ENCODE measurements at places on chromosomes 6 and 20. TPM values are rescaled to one million over a fixed set of nuclear protein-coding genes. Genes with fewer than 3 reads are reported as not detected.

- no peak for DNase-seq
- H3K4me3 ChIP-seq = no peak overlapping the region
- H3K27ac ChIP-seq = no peak overlapping the region
- no peaks in the 10 kb centered on the region for H3K27me3 ChIP-seq
- no peaks in the 10 kb centered on the region for H3K4me1 ChIP-seq
- H3K36me3 ChIP-seq = no peaks in the 10 kb centered on the region
Measured at GRCh38 chr6:19613678-19614077, 223.5 kb upstream of the ID4 start.

- no peak overlapping the region for H3K4me3 ChIP-seq
- no peaks in the 10 kb centered on the region for H3K36me3 ChIP-seq
- peaks cover 3% of the 10 kb centered on the region for H3K4me1 ChIP-seq
- H3K27ac ChIP-seq = peak overlapping the region; percentile 24
- DNase-seq = no peak
Measured at GRCh38 chr20:39800111-39800510, 838.0 kb downstream of the DHX35 start.

GRCh38 chr6:169406804-169407203 is 153.2 kb upstream of the THBS2 start:
- H3K27ac ChIP-seq = no peak overlapping the region
- H3K4me1 ChIP-seq = no peaks in the 10 kb centered on the region
- no peaks in the 10 kb centered on the region for H3K27me3 ChIP-seq
- H3K36me3 ChIP-seq = no peaks in the 10 kb centered on the region
- no peak for DNase-seq

GRCh38 chr6:124389127-124389526 is 573.1 kb upstream of the RNF217 start:
- no peak overlapping the region for H3K27ac ChIP-seq
- no peaks in the 10 kb centered on the region for H3K27me3 ChIP-seq
- H3K4me1 ChIP-seq = no peaks in the 10 kb centered on the region
- H3K36me3 ChIP-seq = no peaks in the 10 kb centered on the region
- DNase-seq = no peak

DNA sequence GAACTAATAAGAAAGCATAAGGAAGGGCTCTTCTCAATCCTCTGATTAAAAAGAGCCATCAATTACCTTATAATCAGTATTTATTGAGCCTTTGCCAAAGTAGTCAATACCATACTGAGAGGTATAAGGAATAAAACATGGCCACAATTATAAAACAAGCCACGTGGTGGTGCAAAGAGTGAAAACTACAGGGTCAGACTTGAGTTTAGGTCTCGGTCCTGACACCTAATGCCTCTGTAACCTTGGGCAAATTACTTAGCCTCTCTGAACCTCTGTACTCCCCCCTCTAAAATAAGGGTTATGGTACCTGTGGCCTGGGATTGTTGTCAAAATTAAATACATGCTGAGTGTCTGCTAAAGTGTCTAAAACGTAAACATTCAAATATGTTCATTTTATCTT is 11.8 kb downstream of the TRIM10 start:
- no peak overlapping the region for H3K4me3 ChIP-seq
- no peak overlapping the region for H3K27ac ChIP-seq
- H3K4me1 ChIP-seq = peaks cover 3% of the 10 kb centered on the region
- no peak for DNase-seq
- H3K27me3 ChIP-seq = peaks cover 6% of the 10 kb centered on the region

- H3K27ac ChIP-seq = peak overlapping the region; percentile 90
- H3K4me3 ChIP-seq = peak overlapping the region; percentile 85
- DNase-seq = no peak
- no peaks in the 10 kb centered on the region for H3K27me3 ChIP-seq
- H3K4me1 ChIP-seq = peaks cover 40% of the 10 kb centered on the region
- no peaks in the 10 kb centered on the region for H3K36me3 ChIP-seq
Measured at GRCh38 chr6:33323623-33323948, 6.0 kb upstream of the ZBTB22 start.

DNA sequence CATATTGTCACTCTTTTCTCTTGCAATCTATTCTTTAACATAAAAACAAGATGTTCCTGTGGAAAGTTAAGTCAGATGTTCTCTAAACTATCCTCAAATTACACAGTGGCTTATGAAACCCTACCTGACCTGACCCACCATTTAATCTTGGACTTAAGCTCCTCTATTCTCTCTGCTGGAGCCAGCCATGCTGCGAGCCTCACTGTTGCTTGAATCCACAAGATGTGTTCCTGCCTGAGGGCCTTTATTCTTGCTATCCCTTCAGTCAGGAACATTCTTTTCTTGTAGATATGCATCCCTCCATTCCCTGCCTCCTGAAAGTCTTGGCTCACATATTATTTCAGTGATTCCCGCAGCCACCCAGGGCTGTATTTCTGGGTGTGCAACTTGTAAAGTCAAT is 283.2 kb downstream of the EPHA7 start:
- H3K27me3 ChIP-seq = no peaks in the 10 kb centered on the region
- no peaks in the 10 kb centered on the region for H3K4me1 ChIP-seq
- no peak overlapping the region for H3K27ac ChIP-seq
- H3K36me3 ChIP-seq = no peaks in the 10 kb centered on the region

DNA sequence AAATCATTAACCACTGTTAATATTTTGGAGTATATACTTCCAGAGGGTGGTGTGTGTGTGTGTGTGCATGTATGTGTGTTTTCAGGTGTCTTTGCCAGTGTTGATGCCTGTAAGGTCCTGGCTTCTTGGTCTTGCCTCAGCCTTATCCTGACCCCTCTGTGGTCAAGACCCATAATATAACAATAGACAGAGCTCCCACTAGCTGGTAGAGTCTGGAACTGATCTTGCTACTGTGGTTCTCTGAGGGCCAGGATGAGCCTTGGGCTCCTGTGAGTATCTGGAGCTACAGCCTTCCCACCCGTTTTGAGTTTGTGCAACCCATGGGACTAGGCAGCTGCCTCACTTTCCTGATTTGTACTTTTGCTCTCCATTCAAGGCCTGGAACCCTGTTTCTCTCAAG is 191.0 kb downstream of the IBTK start:
- no peaks in the 10 kb centered on the region for H3K27me3 ChIP-seq
- DNase-seq = no peak
- no peak overlapping the region for H3K4me3 ChIP-seq
- no peaks in the 10 kb centered on the region for H3K4me1 ChIP-seq

DNA sequence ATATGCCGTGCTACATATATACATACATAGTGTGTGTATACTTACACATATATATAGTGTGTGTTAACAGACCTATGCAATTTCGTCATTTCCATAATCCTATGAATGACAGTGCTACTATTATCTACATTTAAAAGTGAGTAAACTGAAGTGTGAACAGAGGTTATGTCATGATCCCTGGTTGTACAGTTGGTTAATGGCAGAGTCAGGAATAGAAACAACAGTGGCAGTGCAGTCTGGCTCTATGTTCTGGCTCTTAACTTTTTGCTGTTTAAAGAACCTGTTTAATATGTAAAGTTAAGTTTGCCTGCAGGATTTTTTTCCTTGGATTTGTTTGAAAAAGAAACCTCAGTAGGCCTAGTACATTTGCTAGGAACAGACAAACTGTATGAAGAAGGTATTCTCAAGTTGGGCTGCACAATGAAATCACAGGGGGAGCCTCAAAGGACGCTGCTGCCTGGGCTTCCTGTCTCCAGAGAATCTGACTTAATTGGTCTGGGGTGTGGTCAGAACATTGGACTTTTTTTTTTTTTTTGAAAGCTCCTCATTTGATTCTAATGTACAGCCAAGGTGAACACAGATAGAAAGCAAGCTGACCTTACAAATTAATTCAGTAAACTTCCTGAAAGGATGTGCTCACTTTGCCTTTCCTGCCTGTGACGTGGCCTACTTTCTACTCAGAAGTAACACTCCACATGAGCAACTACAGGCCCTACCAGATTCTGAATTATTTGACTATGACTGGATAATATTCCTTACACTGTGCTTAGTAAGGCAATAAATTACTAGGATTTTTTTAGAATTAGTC is 29.4 kb downstream of the PLCB1 start:
- no peaks in the 10 kb centered on the region for H3K36me3 ChIP-seq
- no peak for DNase-seq
- no peak overlapping the region for H3K4me3 ChIP-seq

DNA sequence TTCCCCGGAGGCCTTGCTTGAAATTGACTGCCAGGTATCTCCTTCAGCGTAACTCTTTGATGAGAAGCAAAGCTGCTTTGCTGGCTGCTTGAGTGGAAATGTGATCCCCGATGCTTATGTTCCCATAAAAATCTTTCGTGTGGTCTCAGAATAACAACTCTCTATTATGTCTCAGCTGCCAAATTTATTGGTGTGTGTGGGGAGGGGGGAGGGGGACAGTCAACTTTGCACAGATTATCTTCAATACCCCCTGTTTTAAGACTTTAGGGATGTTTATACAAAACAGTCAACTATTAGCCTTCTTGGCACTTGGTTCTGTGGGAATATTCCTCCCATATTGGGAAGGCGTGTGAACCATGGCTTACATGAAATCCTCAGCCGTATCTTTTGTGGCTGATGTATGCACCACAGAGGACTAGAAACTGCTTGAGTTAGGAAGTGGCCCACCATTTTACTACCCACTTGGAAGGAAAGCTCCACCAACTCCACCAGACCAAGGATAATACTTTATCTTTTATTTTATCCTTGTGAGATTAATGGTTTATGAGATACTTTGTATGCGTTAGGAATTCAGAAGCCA is 101.5 kb upstream of the SLC24A3 start:
- H3K4me1 ChIP-seq = no peaks in the 10 kb centered on the region
- H3K27me3 ChIP-seq = no peaks in the 10 kb centered on the region
- H3K27ac ChIP-seq = peak overlapping the region; percentile 2

DNA sequence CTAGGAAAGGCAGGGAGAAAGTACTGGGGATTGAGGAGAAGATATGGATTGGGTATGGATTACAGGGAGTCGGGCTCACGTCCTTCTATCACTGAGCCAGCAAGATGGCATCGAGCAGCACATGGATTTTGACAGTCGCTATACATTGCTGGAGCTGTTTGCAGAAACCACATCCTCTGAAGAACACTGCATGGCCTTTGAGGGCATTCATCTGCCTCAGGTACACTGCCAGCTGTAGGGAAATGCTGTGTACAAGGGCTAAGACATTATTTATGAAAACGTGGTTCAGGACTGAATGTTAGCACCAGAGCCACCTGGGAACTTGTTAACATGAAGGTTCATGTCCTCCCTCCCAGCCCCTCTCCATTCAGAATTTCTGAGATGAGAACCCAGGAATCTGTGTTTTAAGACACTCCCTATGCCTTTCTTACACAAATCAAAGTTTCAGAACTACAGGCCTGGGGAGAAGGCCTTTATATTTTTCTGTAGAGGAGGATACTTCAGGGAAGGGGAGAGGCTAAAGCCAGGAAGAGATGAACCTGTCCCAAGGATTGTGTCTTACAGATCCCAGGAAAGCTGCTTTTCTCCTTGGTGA is 3.5 kb downstream of the CUL9 start:
- H3K4me3 ChIP-seq = no peak overlapping the region
- no peak for DNase-seq
- no peaks in the 10 kb centered on the region for H3K36me3 ChIP-seq

GRCh38 chr6:77368660-77369313 is 94.5 kb downstream of the HTR1B start:
- peak; percentile 13 for DNase-seq
- H3K4me1 ChIP-seq = no peaks in the 10 kb centered on the region

DNA sequence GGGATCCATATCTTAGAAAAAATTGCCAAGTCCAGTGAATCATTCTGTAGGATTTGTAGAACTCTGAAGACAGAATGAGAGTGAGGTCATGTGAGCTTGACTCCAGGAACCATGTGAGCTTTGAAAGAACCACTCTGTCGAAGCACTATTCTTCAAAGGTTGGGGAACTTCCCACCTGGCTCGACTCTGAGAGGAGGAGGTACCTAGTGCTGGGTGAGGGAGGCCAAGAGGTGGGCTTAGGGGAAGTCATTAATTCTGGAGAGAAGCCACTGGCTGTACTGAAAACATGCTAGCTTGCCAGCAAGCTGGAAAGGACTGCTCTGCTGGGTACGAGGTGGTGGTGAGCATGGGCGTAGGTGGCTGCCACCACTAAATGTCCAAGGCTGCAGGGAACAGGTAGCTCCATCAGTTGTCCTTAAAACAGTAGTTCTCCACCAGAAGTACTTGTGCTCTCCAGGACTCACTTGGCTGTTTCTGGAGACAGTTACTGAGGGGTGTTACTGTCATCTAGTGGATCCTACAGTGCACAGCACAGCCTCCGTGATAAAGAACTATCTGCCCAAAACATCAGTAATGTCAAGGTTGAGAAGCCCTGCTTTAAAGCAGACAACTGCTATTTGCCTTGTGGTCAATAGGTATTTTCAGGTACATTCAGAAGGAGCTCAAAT is 34.7 kb upstream of the SYNJ2 start:
- no peak overlapping the region for H3K27ac ChIP-seq
- H3K4me3 ChIP-seq = no peak overlapping the region
- H3K36me3 ChIP-seq = peaks cover 10% of the 10 kb centered on the region

GRCh38 chr6:82353848-82354247 is 9.8 kb upstream of the TPBG start:
- H3K27ac ChIP-seq = no peak overlapping the region
- no peak overlapping the region for H3K4me3 ChIP-seq
- no peaks in the 10 kb centered on the region for H3K27me3 ChIP-seq
- no peak for DNase-seq
- no peaks in the 10 kb centered on the region for H3K4me1 ChIP-seq

DNA sequence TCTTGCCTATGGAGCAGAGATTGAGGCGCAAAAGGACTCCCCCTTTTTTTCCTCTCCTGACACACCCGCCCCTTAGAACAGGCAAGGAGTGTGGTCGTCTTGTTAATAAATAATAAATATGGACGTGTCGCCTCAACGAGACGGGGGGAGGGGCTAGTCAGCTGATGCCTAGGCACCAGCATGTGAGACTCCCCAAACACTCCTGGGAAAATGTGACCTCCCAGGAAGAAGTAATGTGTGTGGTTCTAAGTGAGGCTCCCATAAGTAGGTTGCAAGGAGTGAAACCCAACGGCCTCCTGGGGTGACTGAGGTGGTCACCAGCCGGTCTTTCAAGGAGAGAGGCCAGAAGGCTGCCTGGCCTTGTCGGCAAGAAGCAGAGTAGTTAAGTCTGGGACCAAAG is 1.1 kb upstream of the FAXC start:
- no peak overlapping the region for H3K27ac ChIP-seq
- no peaks in the 10 kb centered on the region for H3K36me3 ChIP-seq
- H3K4me3 ChIP-seq = peak overlapping the region; percentile 68
- DNase-seq = no peak

DXO gene
- total RNA-seq = 18.7 TPM

PGC gene
- total RNA-seq = 1.5 TPM

LY6G5B gene
- total RNA-seq = 21.3 TPM

MAP7 gene
- total RNA-seq = 61.3 TPM

PRDM13 gene
- not detected for total RNA-seq

ZBTB46 gene
- total RNA-seq = 5.4 TPM

EPB41L1 gene
- 36.4 TPM for total RNA-seq

KHDC1L gene
- total RNA-seq = not detected

Measured in transverse colon (tissue), 4 donors.